ENCODE measurements at places on chromosomes 11 and 22.

DNA sequence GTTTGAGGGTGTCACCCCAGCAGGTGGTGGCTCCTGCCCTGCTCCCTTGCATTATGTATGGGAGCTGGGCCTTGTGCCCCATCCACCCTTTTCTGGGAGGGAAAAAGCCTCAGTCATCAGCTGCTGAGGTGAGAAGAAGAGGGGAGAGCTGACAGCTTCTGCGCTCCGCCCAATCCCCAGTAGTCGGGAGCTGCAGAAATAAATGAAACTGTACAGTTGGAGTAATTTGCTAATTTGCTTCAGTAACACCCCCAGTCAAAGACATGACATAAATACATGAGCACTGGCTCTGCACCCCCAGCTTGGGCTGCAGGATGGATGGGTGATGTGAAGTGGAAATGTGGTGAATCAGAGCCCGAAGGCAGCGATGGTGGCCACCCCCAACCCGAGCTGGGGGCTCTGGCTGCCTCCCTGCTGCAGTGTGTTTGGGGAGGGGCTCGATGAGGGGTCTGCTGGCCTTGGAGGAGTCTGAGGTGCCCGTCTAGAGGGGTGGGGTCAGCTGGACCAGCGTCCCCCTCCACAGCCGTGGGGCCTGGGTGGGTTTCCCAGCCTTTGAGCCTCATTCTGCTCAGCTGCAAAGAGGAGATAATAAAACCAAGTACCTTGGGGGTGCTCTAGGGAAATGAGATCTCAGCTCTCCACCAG, 59.2 kb downstream of the MPPED1 start:
- no peak for DNase-seq

- no peak for DNase-seq
Measured at GRCh38 chr11:82732734-82733443, 775 bp downstream of the FAM181B start.

DNA sequence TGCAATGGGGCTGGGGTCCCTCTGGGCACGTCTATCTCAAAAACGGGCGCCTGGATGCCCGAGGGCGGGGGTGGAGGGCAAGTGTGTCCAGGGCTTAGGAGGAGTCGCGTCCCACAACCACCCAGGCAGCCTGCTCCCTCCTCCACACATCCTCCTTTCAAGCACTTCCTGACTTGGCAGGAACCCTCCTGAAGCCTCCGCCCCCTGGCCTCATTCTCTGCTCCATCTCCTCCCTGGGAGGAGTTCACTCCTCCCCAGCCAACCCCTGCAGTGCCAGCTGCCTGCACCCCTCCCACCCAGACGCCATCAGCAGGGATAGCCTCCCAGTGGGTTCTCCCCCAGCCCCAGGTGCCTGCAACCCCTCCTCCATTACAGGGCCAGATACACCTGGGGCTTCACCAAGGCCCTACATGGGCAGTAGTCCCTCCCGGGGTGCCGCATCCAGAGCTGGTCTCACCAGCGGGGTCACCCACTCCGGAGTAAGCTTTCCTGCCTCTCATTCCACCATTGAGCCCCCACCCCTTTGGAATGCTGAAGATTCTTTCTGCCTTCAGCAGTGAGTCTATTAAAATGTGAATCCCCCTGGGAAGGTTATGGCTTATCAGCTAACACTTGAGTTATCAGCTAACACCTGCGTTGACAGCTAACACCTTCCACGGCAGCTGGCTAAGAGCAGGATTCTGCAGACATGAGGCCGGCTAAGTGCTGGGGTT, 24.4 kb downstream of the RTN4R start:
- peak; percentile 66 for DNase-seq

DNA sequence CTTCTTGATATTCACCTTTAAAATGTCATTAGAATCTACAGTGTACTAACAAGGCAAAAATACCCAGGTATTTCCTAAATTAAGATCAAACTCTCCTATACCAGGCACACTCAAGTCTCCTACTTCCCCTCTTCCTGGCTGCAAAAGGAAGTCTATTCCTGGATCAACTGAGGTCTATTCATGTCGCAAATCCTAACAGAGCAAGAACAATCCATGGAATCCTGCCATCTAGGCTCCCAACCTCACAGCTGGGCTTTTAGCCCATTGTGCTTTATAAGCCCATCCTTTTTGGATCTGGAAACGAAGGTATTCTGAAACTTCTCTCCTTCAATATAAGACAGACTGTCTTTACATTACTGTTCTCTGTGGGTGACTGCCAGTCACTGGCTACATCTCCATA, 161.8 kb downstream of the SOX6 start:
- no peak for DNase-seq

DNA sequence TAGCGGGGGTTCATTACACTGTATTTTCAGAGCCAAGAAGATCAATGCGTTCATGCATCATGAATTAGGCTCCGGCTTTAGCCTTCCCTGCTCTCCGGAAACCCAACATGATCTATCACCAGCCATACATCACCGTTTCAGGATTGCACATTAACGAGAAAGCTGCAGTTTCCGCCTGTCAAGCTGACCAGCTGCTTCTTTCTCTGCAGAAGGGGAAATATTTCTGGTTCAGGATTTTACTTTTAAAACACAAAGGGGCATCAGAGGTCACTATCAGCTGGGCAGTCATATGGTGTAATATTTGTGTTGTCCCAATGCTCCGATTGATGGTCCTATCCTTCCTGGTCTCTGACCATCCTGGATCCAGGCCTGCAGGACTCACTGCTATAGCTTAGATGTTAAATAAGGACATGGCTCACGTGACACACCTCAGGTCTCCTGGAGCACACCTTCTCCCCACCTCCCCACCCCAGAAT, 21.4 kb upstream of the CADM1 start:
- DNase-seq = no peak

GRCh38 chr22:36235585-36235984, 3.7 kb downstream of the APOL2 start:
- DNase-seq = no peak

GRCh38 chr22:37162221-37163095, 12.7 kb upstream of the IL2RB start:
- DNase-seq = peak; percentile 90

GRCh38 chr22:28647216-28647615, 32.4 kb downstream of the TTC28 start:
- DNase-seq = no peak

- DNase-seq = no peak
Measured at GRCh38 chr11:94630221-94630620, 63.1 kb downstream of the PIWIL4 start.

- DNase-seq = no peak
Measured at GRCh38 chr11:97614606-97615005, 1224.8 kb downstream of the JRKL start.

- peak; percentile 46 for DNase-seq
Measured at GRCh38 chr11:123560006-123560405, 94.4 kb downstream of the SCN3B start.

- DNase-seq = no peak
Measured at GRCh38 chr11:77510851-77511250, 37.0 kb upstream of the PAK1 start.

- no peak for DNase-seq
Measured at GRCh38 chr11:120108785-120109168, 29.1 kb downstream of the TRIM29 start.

GRCh38 chr11:113341388-113342165, 27.2 kb downstream of the TTC12 start:
- no peak for DNase-seq

GRCh38 chr22:19823191-19823901, 31.3 kb downstream of the GNB1L start:
- DNase-seq = no peak

DNA sequence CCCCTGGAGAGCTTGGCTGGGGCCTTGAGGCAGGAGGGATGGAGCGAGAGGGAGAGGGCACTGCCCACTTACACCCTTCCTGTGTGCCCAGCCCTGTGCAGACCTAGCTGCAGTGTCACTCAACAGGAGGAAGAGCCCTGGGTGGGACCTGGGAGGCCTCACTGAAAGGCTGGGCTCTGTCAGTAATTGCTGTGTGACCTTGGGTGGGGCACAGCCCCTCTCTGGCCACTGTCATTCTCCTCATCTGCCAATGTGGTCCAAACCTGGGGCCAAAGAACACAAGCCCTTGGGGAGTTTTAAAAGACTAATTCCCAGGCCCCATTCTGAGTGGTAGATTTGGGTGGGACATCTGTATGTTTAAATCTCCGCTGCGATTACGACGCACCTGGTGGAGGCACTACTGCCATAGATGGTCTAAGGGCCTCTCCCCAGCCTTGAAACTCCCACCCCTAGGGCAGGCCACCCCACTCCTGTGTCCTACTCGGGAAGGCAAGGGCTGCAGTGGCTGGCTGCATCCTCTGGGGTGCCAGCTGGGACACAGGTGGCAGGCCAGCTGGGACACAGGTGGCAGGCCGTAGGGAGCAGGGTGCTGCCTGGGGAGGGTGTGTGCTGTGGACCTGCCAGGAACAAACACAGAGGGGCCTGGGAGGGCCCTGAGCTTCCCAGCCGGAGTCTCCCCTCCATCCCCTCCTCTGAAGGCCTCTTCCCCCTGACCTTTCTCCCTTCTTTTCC, 12.3 kb upstream of the SOX10 start:
- no peak for DNase-seq
